ENCODE measurements at places on chromosomes 12 and 14. TPM values are rescaled to one million over a fixed set of nuclear protein-coding genes. Genes with fewer than 3 reads are reported as not detected.

DNA sequence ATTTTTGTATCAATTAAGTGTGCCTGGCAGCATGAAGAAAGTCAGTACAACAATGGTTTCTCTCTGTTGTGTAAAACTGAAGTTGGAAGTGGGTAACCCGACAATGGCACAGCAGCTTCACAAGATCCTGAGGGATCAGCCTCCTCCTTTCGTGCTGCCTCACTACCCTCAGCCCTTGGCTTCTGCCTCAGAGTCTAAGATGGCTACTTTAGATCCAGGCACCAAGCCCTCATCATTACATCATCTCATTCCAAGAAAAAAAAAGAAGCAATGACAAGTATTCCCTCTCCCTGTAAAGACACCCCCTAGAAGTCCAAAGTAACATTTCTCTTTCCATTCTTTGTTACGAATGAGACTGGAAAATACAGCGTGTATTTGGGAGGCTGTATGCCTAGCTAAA is 92.6 kb downstream of the DNAI7 start:
- H3K27me3 ChIP-seq, result no peaks in the 10 kb centered on the region
- peaks cover 4% of the 10 kb centered on the region for H3K4me1 ChIP-seq
- H3K36me3 ChIP-seq, result no peaks in the 10 kb centered on the region
- H3K27ac ChIP-seq, result no peak overlapping the region
- no peak for DNase-seq

DNA sequence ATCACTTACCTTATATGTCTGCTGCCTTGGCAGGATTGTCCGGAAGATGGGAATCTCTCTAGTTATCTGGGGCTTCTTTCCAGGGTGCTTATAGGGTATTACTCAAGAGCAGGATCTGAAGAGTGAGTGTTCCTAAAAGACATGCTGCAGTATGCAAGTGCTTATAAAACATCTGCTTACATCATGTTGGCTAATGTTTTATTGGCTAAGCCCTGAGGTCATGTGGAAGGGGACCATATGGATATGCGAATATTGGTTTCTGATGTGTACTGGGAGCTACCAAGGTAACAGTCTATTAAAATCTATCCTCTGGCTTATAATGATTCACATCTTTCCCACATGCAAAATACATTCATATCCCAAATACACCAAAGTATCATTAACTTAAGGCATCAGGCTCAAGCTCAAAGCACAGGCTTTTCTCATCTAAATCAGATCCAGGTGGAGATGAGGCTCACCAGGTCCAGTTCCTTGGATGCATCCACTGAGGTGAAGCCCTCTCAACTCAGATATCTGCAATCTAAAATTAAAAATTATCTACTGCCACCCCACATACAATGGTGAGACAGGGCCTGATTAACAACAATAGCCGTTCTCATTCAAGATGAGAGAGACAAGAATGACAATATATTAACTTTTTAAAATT is 29.8 kb downstream of the LRRIQ1 start:
- no peaks in the 10 kb centered on the region for H3K36me3 ChIP-seq
- no peak for DNase-seq
- H3K4me3 ChIP-seq, result no peak overlapping the region
- no peaks in the 10 kb centered on the region for H3K4me1 ChIP-seq
- H3K27me3 ChIP-seq, result peaks cover 18% of the 10 kb centered on the region
- H3K27ac ChIP-seq, result no peak overlapping the region

- H3K27ac ChIP-seq, result peak overlapping the region; percentile 82
- peaks cover 15% of the 10 kb centered on the region for H3K36me3 ChIP-seq
- H3K4me3 ChIP-seq, result no peak overlapping the region
- H3K27me3 ChIP-seq, result no peaks in the 10 kb centered on the region
- no peak for DNase-seq
These were observed 6.9 kb downstream of the C12orf75 start for GRCh38 chr12:105337391-105337790.

DNA sequence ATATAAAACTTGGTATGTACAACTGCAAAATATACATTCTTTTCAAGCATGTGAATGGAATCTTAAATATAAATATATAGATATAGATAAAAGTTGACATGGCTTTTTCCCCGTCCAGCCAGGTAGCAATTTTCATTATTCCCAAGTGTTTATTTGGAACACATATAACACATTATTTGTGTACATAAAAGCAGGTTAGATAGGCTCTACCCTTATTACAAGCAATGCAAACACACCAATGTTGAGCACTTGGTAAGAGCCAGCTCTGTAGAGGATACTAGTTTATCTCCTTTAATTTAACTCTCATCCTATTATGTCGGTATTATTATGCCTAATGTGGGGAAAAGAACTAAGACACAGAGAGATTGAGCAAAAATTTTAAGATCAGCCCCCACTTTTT is 7.0 kb upstream of the INSM2 start:
- H3K4me1 ChIP-seq, result no peaks in the 10 kb centered on the region
- no peak for DNase-seq
- H3K4me3 ChIP-seq, result no peak overlapping the region
- H3K27me3 ChIP-seq, result peaks cover 47% of the 10 kb centered on the region

DNA sequence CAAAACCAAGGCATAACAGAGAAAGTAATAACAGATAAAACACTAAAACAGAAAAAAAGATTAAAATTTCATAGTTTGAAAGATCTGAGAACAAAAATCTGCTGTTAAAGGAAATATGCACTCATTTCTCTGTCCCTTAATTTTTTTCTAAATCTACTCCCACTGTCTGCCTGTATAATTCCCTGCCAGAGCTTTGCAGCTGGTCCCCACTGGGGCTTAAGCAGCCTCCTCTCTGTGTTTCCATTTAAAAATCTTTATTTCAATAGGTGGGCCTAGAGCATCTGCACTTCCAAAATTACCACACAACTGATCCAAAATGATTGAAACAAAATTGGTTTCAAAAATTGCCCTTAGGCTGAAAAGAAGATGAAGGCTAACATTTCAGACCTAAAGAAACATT is 6.4 kb upstream of the SIX6 start:
- H3K4me3 ChIP-seq, result no peak overlapping the region
- peaks cover 4% of the 10 kb centered on the region for H3K4me1 ChIP-seq
- H3K36me3 ChIP-seq, result peaks cover 2% of the 10 kb centered on the region

- H3K27me3 ChIP-seq, result no peaks in the 10 kb centered on the region
- DNase-seq, result no peak
- H3K36me3 ChIP-seq, result peaks cover 4% of the 10 kb centered on the region
These were observed 10.0 kb upstream of the AICDA start for GRCh38 chr12:8622646-8623045.

- no peak for DNase-seq
- peak within 1 kb of the TSS; percentile 70 for H3K4me3 ChIP-seq
- no peak within 1 kb of the TSS for H3K27ac ChIP-seq
- H3K27me3 ChIP-seq, result peaks cover 11% of the 10 kb centered on the region
These were observed at the start of gene C1QL4 for GRCh38 chr12:49336645-49337584. C1QL4 (minus strand) TSS chr12:49337188; CDS start chr12:49336477, 711 bp downstream.

DNA sequence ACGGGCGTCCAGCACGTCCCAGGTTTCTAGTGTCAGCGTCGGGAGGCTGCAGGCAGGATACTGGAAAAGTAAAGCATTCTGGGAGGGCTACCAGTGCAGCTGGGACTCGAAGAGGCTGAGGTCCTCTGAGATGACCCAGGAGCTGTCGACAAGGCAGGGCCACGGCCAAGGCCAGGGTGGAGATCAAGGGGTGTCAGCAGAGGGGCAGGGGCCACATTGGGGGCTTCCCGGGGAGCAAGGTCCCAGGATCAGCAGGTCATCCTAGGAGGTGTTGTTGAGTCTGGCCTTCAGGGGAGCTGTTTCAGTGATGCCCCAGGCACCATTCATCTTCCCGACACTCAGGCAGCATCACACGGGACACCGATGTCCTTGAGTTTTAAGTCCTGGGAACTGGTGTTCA is 377.8 kb upstream of the SFSWAP start:
- no peaks in the 10 kb centered on the region for H3K4me1 ChIP-seq
- peaks cover 1% of the 10 kb centered on the region for H3K36me3 ChIP-seq
- no peak for DNase-seq

RFX4 gene
- total RNA-seq, result not detected

CERS5 gene
- total RNA-seq, result 80.9 TPM

SERPINA12 gene
- not detected for total RNA-seq

CLEC4C gene
- not detected for total RNA-seq

DAZAP2 gene
- 95.6 TPM for total RNA-seq

MIP gene
- total RNA-seq, result not detected
